ENCODE measurements at places on chromosomes 6 and 20.

DNA sequence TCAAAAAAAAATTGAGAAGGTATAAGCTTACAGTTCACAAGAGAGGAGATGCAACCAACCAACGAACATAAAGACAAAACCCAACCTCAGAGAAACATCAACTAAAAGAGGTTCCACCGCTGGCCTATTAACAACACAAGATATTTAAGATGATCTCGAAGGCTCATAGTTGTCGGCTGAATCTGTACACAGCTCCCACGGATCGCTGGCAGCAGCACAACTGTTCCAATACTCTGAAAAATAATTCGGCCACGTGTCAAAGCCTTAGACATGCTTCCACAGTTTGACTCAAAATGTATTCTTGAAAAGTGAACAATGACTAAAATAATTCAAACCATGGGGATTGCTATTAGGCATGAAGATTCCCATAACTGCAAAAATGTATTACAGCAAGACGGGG is 13.7 kb downstream of the EXOC2 start:
- no peak for DNase-seq

- DNase-seq, result no peak
Measured at GRCh38 chr6:32637219-32637880, at the start of gene HLA-DQA1. HLA-DQA1 (plus strand) TSS chr6:32637406; CDS start chr6:32637459, 53 bp downstream.

DNA sequence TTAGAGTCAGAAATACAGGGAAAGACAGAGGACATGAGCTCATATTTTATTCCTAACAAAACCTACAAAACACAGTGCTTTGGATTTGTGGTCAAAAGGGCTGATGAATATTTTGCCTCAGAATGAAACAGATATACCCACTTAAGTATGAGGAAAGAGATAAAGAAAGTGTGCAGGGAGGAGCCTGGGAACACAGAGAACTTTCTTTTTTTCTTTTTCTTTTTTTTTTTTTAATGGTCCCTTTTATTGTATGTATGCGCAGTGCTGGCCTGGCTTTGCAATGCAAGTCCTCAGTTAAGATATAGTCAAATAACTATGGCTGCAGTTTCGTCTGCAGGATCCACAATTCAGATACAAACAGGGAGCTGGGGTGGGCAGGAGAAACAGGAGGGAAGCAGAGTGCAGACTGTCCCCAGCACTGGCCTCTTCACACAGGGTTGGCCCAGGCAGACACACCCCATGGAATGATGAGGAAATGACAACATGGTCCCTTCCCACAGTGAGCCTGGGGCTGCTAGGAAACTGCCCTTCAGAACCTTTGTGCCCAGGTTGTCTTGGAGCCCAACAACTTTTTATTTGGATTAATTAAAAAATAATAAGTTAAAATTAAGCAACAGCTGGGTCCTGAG is 629.8 kb upstream of the AGPAT4 start:
- DNase-seq, result no peak

- DNase-seq, result peak; percentile 53
Measured at GRCh38 chr6:16334671-16335070, 96.3 kb downstream of the GMPR start.

- no peak for DNase-seq
Measured at GRCh38 chr20:24495266-24495665, 25.8 kb downstream of the SYNDIG1 start.

- no peak for DNase-seq
Measured at GRCh38 chr20:62390317-62391164, 3.6 kb downstream of the RPS21 start.

DNA sequence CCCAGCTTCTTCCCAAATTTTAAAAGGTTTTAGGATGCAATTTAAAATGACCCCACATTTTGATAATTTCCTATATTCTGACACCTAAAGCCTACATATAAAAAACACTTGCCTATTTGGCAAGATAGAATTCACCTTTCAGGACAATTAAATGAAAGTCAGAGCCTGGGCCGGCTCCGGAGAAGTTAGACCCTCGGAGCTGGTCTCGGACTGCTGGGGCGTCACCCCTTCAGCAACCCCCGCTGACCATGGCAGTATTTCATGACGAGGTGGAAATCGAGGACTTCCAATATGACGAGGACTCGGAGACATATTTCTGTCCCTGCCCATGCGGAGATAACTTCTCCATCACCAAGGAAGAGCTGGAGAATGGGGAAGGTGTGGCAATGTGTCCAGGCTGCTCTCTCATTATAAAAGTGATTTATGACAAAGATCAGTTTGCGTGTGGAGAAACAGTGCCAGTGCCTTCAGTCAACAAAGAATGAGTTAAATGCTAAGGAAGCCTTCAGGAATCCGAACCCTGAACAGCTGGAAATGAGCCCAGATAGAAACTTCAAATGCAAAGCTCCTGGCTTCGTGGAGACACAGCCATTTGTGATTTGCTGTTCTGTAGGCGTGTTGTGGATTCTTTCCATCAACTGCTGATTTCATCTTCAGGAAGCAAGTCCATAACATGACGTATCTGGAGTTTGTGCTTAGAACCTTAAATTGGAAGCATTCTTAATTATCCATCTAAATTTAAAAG is 16.0 kb downstream of the TCFL5 start:
- DNase-seq, result no peak

- DNase-seq, result no peak
Measured at GRCh38 chr6:11514672-11515071, 22.9 kb upstream of the TMEM170B start.

DNA sequence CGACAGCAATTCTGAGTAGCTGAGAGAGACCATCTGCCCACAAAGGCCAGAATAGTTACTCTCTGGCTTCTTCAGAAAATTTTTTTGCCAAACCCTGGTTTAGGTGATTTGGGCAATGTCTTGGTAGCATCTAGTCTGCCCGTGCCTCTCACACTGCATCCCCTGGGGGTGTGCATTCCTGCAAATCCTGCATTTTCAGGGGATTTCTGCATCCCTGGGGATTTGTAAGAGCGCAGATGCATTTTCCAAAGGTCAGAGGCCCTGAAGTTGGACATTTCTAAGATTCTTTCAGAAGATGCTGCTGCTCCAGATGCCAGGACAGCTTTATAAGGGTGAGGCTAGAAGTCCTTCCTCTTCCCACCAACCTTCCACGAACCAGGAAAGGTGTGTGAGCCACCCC is 4.0 kb downstream of the CST9 start:
- DNase-seq, result no peak

GRCh38 chr20:49267327-49267726 is 10.5 kb downstream of the ZNFX1 start:
- no peak for DNase-seq

DNA sequence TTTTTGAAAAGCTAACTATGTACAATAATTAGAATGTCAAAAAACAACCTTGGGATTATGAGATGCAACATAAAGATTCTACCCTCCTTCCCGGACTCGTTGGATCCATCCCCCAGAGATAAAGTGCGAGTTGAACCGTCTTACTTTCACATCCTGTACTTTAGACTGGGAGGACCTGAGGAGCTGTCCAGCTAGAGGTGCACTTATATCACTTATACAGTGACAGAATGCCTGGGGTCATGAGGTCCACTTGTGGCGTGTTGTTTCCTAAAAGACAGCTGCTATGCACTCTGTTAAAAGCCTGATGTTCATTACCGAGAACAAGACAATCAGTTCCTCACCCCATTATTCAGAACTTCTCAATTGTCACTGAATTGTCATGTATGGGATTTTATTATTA is 2.1 kb downstream of the CDS2 start:
- no peak for DNase-seq

- peak; percentile 66 for DNase-seq
Measured at GRCh38 chr6:156686301-156686994, 90.7 kb upstream of the ARID1B start.

- no peak for DNase-seq
Measured at GRCh38 chr6:21278375-21278745, 315.2 kb upstream of the SOX4 start.

DNA sequence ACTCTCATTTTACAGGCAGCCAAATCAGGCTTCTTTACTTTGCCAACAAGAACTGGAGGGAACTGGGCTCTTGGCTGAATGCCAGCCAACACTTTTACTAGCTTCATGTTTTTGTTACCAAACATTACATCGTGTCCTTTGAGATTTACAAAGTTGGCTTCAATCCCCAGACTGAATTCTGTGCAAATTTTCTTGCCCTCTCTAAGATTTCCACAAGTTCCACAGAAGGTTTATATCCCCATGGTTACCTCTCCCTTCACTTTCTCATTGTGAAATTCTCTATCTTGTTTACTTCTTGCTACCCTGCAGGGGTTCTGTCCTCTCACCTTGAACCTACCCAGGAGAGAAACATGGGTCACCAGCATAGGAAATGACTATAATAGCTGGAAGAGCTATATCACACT is 37.6 kb upstream of the PLCB1 start:
- no peak for DNase-seq

DNA sequence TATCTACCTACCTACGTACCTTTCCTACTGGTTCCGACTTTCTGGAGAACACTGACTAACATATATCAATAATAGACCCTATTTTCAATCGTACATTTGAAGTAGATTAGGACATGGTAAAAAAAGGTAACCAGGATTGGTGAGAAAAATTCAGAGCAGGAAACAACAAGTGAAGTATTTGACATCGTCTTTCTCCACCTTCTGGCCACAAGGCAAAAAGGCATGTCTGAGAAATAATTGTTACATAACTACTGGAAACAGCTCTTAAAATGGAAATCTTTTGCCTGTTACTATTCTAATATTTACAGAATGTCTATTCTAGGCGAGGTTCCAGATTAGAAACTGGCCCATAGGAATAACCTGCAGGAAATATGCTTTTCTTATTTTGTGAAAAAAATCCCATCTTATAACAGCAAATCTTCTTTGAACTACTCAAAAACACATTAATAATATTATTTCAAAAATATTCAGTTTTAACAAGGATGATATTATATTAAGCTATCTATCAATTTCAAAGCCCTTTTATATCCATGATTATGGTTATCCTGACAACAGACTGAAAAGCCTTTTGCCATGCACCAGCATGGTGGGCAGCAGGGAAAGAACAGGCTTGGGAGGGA is 80.8 kb downstream of the RCAN2 start:
- DNase-seq, result no peak

DNA sequence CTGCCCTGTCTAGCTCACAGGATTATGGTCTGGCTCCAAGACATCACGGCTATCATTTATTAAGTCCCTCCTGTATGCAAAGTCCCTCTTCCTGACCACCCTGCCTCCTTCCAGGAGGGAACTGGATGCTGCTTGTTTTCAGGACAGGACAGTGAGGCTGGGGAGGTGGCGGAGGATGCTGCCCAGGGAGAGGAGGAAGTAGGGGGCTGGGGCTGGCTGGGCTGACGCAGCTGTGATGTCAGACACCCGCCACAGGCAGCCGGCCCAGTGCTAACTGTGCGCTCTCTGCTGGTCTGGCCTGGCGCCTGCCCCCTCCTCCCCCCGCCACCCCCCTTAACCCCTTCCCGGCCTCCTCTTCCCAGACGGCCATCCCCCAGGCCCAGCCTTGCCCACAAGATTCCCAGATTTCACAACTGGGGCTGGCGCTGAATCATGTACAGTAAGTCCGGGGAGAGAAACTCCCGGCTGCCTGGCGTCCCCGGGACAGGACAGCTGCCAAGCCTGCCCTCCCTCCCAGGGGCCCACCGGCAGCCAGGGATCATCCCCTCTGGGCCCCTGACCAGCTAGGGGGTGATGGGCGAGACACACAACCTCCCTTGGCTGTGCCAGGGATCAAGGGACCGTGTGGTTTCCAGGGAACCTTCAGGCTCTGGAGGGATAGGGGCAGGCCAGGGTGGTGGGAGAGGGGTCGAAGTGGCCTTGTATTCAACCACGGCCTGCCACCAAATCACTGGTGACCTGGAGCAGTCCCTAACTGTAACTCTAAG is 118.1 kb downstream of the CEBPB start:
- peak; percentile 97 for DNase-seq

- peak; percentile 57 for DNase-seq
Measured at GRCh38 chr20:14288341-14289330, 48.8 kb downstream of the FLRT3 start.

DNA sequence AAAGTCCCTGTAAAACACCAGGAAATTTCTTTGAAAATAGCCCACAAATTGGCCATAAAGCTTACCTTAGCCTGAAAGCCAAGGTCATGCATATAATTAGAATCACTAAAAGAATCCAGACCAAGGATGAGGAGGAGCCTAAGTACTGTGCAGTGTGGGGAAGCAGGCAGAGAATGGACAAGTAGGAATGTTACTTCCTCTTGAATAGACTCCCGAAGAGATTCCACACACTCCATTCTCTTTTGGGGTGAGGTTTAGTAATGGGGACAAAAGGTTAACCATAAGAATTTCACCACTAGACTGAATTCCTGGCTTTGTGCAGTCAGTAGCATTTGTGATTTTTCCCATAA is 27.5 kb upstream of the MARCKS start:
- no peak for DNase-seq

- no peak for DNase-seq
Measured at GRCh38 chr6:109224107-109224875, 129.0 kb downstream of the CEP57L1 start.

DNA sequence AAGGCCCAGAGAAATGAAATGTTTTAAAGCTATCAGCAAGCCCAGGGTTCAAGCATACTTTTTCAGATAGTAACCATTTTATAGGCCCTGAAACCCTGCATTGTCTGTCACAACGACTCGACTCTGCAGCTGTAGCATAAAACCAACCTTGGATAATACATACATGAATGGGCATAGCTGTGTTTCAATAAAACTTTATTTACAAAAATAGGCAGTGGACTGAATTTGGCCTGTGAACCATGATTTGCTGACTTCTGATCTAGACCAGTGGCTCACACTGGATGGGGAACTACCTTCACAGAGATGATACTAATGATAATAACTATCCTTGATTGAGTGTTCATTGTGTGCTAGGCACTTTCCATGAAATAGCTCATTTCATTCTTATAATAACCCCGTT is 97.3 kb upstream of the ZNFX1 start:
- DNase-seq, result no peak

- DNase-seq, result no peak
Measured at GRCh38 chr6:134451529-134451928, 133.6 kb upstream of the SGK1 start.

DNA sequence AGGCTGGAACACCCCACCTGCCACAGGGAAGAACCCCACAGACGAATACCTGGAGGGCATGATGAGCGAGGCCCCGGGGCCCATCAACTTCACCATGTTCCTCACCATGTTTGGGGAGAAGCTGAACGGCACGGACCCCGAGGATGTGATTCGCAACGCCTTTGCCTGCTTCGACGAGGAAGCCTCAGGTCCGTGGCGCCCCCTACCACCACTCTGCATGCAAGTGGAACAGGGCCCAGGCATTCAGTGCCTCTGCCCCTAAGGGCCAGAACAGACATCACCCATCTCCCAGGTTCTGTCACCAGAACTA is 6.6 kb downstream of the MYL9 start:
- no peak for DNase-seq

DNA sequence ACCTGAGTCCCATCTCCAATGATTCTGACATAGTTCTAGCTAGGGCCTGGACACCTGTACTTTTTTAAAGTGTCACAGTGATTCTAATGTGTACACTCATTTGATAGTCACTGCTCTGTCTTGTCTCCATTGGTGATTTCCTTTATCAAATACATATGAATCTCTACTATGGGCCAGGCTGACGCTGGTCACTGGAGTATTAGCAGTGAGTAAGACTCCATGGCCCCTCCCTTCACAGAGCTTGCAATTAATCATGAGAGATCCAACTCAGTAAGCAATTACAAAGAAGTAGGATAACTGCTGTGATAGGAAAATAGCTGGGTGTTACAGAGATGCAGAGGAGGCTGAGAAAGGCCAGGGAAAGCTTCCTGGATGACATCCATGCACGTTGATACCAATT is 19.3 kb upstream of the SASH1 start:
- DNase-seq, result no peak

GRCh38 chr6:137926207-137926731 is 59.2 kb downstream of the TNFAIP3 start:
- peak; percentile 74 for DNase-seq

GRCh38 chr20:1807394-1807793 is 87.8 kb upstream of the SIRPA start:
- no peak for DNase-seq

GRCh38 chr6:37473364-37474095 is 26.2 kb downstream of the CCDC167 start:
- DNase-seq, result no peak
